Right atrium auricular region (tissue), 2 donors: ENCODE measurements at places on chromosomes 3 and 15. TPM values are rescaled to one million over a fixed set of nuclear protein-coding genes. Genes with fewer than 3 reads are reported as not detected.

The ERICH6 gene
- not detected for total RNA-seq

The IMPG2 gene
- 0.15 TPM for total RNA-seq

The HESX1 gene
- total RNA-seq, result 1.2 TPM

The DLL4 gene
- 7.5 TPM for total RNA-seq

The TMEM212 gene
- not detected for total RNA-seq

The FBXW12 gene
- not detected for total RNA-seq

The GPR156 gene
- total RNA-seq, result 0.74 TPM

The C3orf85 gene
- total RNA-seq, result not detected

The CYP11A1 gene
- 1.0 TPM for total RNA-seq
